ENCODE measurements at places on chromosomes 7 and 10.
A peak's percentile ranks its signal among the peaks of the same experiment; 100 is the strongest.

DNA sequence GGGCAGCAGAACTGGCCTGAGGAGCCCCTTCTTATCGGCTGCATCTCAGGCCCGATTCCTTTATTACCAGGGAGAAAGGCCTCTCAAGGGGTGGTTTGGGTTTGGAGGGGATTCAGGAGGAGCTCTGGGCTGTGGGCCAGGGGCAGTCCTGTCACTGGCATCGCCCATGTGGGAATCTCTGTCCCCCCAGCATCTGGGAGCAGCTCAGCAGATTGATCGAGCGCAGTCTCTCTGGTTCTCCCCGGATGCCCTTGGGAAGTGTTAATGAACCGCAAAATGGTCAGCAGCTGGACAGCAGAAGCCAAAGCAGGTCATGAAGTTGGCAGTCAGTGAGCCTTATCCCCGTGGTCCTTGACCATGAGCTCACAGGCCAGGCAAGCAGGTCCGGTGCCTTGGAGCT is 104.4 kb upstream of the ANLN start:
- no peak overlapping the region for H3K27ac ChIP-seq
- peaks cover 36% of the 10 kb centered on the region for H3K4me1 ChIP-seq
- H3K4me3 ChIP-seq: no peak overlapping the region
- H3K36me3 ChIP-seq: peaks cover 9% of the 10 kb centered on the region
- DNase-seq: no peak
- peaks cover 11% of the 10 kb centered on the region for H3K27me3 ChIP-seq

DNA sequence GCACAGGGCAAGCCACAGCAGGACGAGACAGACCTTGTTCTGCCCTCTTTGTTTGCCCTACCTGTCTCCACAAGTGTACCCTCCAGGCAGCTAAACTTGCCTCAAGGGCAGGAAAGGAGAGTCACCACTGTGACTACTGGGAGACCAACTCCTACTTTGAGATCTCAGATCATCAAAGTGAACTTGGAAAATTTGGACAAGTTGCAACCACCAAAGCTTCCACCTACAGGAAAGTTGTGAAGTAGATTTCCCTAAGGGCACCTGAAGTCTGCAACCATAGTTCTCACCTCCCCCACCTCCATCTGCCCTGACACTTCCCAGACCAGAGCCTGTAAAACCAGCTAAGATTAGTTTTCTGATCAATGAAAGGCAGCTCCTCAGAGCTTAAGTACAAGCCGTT is 2.5 kb upstream of the WDR91 start:
- no peak for DNase-seq
- H3K36me3 ChIP-seq: no peaks in the 10 kb centered on the region
- H3K4me3 ChIP-seq: no peak overlapping the region
- H3K27ac ChIP-seq: no peak overlapping the region
- peaks cover under 1% of the 10 kb centered on the region for H3K4me1 ChIP-seq
- H3K27me3 ChIP-seq: no peaks in the 10 kb centered on the region

GRCh38 chr7:106623853-106624252 is 37.1 kb downstream of the CCDC71L start:
- H3K36me3 ChIP-seq: no peaks in the 10 kb centered on the region
- no peak overlapping the region for H3K27ac ChIP-seq
- DNase-seq: no peak
- H3K4me3 ChIP-seq: no peak overlapping the region
- peaks cover 8% of the 10 kb centered on the region for H3K4me1 ChIP-seq

- no peaks in the 10 kb centered on the region for H3K36me3 ChIP-seq
- no peak for DNase-seq
- no peaks in the 10 kb centered on the region for H3K27me3 ChIP-seq
Observed at GRCh38 chr10:68108653-68109052, 635 bp upstream of the MYPN start.

GRCh38 chr7:131196803-131197202 is 130.9 kb upstream of the MKLN1 start:
- no peaks in the 10 kb centered on the region for H3K36me3 ChIP-seq
- DNase-seq: peak; percentile 9
- H3K27ac ChIP-seq: no peak overlapping the region

DNA sequence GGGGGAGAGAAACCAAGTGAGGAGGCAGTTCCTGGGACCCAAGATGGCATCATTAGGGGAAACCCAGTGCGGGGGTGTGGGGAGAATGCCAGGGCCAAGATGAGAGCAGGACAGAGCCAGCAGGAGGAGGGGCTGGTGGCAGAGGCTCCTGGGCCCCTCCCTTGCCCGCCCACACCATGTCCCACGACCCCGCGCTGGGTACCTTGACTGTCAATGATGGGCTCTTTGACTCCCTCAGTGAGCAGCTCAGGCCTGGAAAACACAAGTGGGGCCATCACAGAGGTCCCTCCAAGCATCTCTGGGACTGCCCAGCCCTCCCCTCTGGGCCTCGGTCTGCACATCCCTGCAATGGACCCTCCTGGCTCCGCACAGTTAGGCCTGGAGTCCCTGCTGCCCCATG is 75.4 kb downstream of the RABGEF1 start:
- no peak overlapping the region for H3K4me3 ChIP-seq
- DNase-seq: no peak
- no peaks in the 10 kb centered on the region for H3K4me1 ChIP-seq

- no peak overlapping the region for H3K27ac ChIP-seq
- peaks cover 15% of the 10 kb centered on the region for H3K36me3 ChIP-seq
- no peak for DNase-seq
- no peak overlapping the region for H3K4me3 ChIP-seq
- no peaks in the 10 kb centered on the region for H3K27me3 ChIP-seq
- no peaks in the 10 kb centered on the region for H3K4me1 ChIP-seq
Observed at GRCh38 chr7:11540271-11540761, 291.7 kb downstream of the THSD7A start.

DNA sequence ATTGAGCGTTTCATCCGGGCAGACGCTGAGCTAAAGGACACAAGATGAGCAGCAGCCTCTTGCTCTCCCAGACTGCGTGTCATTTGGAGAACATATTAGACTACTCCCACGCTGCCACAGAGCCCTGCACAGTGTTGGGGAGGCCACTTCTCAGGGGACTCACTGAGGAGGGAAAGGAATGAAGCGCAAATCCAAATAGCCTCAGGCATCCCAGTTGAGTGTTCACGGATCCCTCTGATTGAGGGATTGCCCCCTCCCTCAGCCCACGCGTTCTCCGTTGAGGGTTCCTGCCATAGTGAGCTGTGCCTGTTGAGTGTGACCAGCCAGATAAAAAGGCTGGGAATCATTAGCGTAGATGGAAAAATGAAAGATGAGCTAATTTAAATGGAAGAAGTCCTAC is 563.4 kb downstream of the ACTR3B start:
- no peak for DNase-seq
- H3K27me3 ChIP-seq: no peaks in the 10 kb centered on the region
- H3K4me3 ChIP-seq: no peak overlapping the region
- peaks cover 11% of the 10 kb centered on the region for H3K36me3 ChIP-seq
- no peak overlapping the region for H3K27ac ChIP-seq

DNA sequence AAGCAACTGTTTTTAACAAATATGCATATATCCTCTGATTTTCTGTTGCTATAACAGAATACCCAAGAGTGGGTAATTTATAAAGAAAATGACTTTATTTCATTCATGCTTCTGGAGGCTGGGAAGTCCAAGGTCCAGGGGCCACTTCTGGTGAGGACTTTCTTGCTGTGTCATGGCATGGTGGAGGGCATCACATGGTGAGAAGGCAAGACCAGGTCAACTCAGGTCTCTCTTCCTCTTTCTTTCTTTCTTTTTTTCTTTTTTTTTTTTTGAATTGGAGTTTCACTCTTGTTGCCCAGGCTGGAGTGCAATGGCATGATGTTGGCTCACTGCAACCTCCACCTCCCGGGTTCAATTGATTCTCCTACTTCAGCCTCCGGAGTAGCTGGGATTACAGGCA is 303.0 kb upstream of the C7orf33 start:
- H3K27me3 ChIP-seq: no peaks in the 10 kb centered on the region
- no peaks in the 10 kb centered on the region for H3K36me3 ChIP-seq
- DNase-seq: no peak
- no peaks in the 10 kb centered on the region for H3K4me1 ChIP-seq

DNA sequence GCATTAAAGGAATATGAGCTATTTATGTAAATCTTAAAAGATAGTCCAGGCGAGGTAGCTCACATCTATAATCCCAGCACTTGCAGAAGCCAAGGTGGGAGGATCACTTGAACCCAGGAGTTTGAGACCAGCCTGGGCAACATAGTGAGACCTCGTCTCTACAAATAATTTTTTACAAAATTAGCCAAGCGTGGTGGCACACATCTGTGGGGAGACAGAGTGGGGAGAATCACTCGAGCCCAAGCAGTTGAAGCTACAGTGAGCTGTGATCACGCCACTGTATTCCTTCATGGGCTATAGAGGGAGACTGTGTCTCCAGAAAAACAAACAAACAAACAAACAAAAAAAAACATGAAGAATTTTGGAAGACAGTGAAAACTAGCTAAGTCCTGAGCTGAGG is 28.4 kb downstream of the HERC4 start:
- H3K27me3 ChIP-seq: no peaks in the 10 kb centered on the region
- H3K4me1 ChIP-seq: peaks cover 3% of the 10 kb centered on the region
- H3K27ac ChIP-seq: no peak overlapping the region
- DNase-seq: no peak
- no peak overlapping the region for H3K4me3 ChIP-seq

GRCh38 chr7:157650131-157650631 is 313.4 kb downstream of the DNAJB6 start:
- no peak overlapping the region for H3K27ac ChIP-seq
- H3K4me3 ChIP-seq: no peak overlapping the region
- peaks cover 15% of the 10 kb centered on the region for H3K27me3 ChIP-seq
- no peak for DNase-seq
- no peaks in the 10 kb centered on the region for H3K4me1 ChIP-seq
- peaks cover 9% of the 10 kb centered on the region for H3K36me3 ChIP-seq

DNA sequence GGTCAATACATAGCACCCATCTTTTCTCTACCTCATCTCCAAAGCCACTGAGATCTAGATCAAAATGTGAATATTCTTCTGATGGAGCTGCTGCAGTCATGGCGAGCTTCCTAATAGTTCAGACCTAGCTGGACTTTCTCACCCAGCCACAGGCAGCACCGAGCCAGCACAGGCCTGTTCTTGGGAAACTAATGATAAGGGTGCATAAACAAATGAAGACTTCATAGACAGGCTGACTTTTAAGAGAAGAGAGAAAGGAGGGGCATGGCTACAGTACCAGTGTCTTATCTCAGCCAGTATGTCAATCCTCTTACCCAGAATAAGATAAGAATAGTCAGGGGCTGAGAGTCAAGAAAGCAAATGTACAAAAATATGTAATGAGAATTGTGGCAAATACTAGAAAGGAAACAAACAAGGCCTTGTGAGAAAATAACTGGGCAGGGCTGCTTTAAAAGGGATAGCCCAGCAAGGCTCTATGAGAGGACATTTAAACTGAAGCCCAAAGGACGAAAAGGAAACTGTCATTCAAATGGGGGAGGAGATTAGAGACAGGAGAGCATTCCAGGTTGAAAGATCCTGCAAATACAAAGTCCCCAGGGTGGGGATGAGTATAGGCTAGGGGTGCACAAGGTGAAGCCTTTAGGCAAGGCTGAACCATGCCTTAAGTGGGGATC is 21.8 kb upstream of the CDK14 start:
- H3K27me3 ChIP-seq: no peaks in the 10 kb centered on the region
- no peak overlapping the region for H3K4me3 ChIP-seq
- H3K27ac ChIP-seq: no peak overlapping the region

GRCh38 chr7:114857605-114858004 is 64.3 kb upstream of the MDFIC start:
- no peaks in the 10 kb centered on the region for H3K36me3 ChIP-seq
- no peak overlapping the region for H3K4me3 ChIP-seq
- no peaks in the 10 kb centered on the region for H3K4me1 ChIP-seq
- H3K27ac ChIP-seq: no peak overlapping the region
- DNase-seq: no peak
- H3K27me3 ChIP-seq: no peaks in the 10 kb centered on the region

- peaks cover 8% of the 10 kb centered on the region for H3K36me3 ChIP-seq
- no peak for DNase-seq
- no peak overlapping the region for H3K27ac ChIP-seq
- H3K4me3 ChIP-seq: no peak overlapping the region
Observed at GRCh38 chr7:151511946-151512345, 7.7 kb downstream of the RHEB start.

GRCh38 chr7:36880108-36880507 is 155.8 kb upstream of the AOAH start:
- H3K36me3 ChIP-seq: peaks cover 55% of the 10 kb centered on the region
- H3K27ac ChIP-seq: no peak overlapping the region
- H3K4me1 ChIP-seq: no peaks in the 10 kb centered on the region
- no peak for DNase-seq
- no peak overlapping the region for H3K4me3 ChIP-seq

- H3K27ac ChIP-seq: no peak overlapping the region
- no peak for DNase-seq
- H3K27me3 ChIP-seq: peaks cover 41% of the 10 kb centered on the region
- peaks cover 12% of the 10 kb centered on the region for H3K4me1 ChIP-seq
- peak overlapping the region; percentile 47 for H3K4me3 ChIP-seq
- H3K36me3 ChIP-seq: peaks cover 12% of the 10 kb centered on the region
Observed at GRCh38 chr7:150973571-150974451, 4.3 kb downstream of the KCNH2 start.

Measured in endothelial cell (in vitro differentiated cells).